Stimulated activated CD4-positive, alpha-beta T cell treated with anti-CD3 and anti-CD28 coated beads, Interleukin-4, amount 100 ng/mL, for 1 hour (primary cell): ENCODE measurements at places on chromosomes 7 and 10.

GRCh38 chr7:45203936-45204445 lies 46.4 kb downstream of the RAMP3 start:
- no peak for DNase-seq

GRCh38 chr7:149860821-149861727 lies 12.7 kb upstream of the ATP6V0E2 start:
- no peak for DNase-seq

DNA sequence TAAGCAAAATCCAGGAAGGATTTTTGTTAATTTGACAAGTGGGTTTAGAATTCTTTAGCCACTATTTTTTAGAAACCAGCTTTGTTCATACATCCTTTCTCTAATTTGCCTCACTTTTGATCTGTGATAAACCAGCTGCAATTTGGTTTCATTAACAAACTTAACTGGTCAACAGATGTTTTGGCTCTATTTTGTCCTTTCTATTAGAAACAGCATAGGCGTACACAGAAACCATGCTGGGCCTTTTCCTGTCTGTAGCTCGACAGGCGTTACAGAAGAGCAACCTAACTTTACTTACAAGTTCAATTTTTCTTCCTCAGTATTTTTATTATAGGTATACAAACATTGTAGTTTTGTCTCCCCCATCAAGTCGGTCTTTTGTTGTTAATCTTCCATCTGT lies 28.2 kb downstream of the KAT6B start:
- no peak for DNase-seq

DNA sequence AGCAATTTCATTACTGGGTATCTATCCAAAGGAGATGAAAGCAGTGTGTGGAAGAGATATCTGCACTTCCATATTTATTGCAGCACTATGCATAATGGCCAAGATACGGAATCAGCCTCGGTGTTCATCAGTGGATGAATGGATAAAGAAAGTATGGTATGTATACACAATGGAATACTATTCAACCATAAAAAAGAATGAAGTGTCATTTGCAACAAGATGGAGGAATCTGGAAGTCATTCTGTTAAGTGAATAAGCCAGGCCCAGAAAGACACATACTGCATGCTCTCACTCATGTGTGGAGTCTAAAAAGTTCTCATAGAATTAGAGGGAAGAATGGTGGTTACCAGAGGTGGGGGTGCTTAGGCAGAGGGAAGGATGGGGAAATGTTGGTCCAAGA lies 35.3 kb downstream of the CREM start:
- DNase-seq, result no peak

DNA sequence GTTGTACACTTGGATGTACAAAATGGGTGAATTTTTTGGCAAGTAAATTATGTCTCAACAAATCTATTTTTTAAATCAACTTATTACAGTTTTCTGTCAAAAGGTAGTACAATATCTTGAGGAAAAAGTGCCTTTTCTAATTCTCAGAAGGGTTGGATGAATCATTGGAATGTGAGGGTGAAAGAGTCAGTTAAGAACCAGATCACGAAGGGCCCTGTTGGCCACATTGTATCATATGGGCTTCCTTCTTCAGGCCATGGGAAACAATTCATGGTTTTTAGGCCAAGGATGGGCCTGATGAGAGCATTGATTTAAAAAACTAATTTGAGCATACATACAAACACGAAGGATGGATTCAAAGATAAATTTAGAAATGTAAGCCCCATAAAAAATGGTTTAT lies 503.7 kb downstream of the TNS3 start:
- DNase-seq, result no peak

- peak; percentile 70 for DNase-seq
Observed at GRCh38 chr7:148262721-148263229, 327.8 kb upstream of the C7orf33 start.

DNA sequence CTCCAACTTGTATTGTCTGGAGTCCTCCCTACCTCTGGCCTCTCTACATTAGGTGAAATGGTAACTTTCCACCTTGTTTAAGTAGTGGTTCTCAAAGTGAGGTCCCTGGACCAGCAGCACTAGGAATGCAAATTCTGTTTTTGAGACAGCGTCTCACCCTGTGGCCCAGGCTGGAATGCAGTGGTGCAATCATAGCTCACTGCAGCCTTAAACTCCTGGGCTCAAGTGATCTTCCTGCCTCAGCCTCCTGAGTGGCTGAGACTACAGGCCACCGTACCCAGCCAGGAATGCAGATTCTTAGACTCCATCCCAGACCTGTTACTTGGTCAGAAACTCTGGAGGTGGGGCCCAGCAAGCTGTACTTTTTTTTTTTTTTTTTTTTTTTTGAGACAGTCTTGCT lies 6.8 kb upstream of the TBL2 start:
- DNase-seq, result no peak

DNA sequence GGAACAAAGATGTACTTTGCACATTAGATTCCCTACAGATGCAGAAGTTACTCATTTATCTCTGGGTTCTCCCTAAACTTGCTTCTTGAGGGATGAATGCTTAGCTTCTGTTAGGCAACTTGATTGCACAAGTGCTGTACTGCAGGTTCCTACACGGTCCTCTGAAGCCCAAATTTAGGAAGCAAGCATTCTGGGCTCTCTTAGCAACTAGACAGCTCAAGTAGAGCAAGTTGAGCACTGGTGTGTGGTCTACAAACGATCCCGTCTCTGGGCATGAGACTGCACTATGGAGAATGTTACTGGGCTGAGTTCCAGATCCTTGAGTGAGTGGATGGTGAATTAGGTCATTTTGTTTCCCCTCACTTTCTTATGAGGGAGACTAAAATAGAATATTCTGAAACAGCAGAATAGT lies 14.3 kb downstream of the SEMA3D start:
- no peak for DNase-seq

DNA sequence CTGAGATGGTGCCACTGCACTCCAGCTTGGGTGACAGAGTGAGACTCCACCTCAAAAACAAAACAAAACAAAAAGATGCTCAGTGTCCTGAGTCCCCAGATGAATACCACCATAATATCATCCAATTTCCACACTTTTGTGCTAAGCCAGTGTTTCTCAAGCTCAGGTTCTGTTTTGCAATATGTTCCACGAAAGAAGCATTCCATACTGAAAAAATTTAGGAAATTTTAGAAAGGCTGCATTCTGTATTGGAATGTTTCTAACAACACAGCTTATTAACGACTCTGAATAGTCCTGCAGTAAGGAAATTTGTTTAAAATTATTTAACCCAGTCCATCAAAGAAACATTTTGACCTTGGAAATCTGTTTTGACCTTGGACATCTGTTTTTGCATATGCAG lies 142.4 kb downstream of the EPC1 start:
- DNase-seq, result no peak

GRCh38 chr10:127548022-127548421 lies 1.1 kb upstream of the NPS start:
- DNase-seq, result no peak

DNA sequence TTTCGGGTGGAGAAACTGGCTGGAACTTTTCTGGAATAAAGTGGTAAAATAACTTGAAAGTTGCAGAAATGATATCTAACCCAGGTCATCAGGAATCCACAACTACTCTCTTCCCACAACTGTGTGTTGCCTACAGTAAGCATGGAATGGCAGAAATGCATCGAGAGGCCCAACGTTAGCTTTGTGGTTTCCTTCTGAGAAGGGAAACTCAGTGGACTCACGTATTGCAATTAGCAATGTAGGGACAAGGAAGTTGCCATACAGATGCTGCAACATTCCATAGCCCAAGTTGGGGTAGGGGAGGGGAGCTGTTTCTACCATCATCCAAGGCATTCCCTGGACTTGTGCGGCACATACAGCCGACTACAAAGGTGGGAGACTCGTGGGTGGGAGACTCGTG lies 1.9 kb downstream of the PON1 start:
- no peak for DNase-seq

DNA sequence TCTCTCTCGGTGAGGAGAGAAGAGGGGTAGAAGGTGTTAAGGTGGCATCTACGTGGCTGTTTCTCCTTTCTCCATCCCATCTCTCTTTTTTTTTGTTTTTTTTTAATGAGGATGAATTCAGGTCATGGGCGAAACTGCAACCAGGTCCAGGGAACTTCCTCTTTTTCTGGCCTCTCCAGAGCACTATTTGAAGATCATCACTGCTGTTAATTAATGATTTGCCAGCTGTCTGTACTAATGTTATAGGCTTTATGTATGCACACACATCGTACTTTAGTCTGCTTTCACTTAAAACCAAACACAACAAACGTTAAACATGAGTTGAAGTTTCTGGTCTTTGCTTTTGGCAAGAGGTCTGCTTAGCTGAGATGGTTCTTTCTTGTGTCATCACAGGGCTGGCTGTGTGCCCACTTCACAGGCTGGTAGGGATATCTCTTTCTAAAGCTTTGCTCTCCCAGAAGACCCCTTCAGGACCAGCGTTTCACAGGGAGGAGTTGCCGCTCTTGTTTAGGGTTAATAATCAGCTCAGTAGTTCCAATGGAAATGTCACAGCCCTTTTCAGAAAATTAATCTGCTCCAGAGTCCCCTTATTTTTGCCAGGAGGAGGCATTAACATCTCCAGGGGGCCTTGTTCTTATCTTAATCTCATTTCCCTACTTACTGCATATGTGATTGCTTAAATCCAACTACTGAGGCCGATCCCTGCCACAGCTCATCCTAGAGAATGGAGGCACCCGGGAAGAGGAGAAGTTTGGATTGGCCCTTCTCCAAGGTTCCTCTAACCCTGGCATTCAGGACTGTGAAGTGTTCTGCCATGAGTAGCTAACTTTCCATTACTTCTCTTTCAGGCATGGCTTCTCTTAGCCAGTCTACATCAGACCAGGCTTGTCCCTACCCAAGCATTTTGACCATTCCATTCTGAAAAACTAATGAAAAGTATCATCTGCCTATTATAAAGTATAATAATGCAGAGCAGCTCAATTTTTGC lies 273.9 kb upstream of the NFE2L3 start:
- DNase-seq, result no peak

DNA sequence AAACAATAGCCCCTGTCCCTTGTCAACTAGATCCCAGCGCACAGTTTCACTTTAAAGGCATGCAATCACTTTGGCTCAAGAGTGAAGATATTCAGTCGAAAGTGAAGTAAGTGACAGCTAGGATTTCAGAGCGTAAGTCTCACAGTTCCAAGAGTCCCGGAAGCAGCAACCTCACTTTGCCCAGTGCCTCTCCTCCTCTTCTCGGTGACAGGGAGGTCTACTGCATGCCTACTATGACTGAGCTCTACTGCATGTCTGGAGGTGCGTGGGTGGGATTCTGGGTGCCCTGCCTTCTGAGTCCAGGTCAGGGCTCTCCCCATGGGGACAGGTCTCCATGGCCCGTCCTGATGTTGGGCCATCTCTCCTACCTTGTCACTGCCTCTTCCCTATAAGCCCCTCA lies 17.0 kb downstream of the PRKCQ start:
- peak; percentile 36 for DNase-seq

DNA sequence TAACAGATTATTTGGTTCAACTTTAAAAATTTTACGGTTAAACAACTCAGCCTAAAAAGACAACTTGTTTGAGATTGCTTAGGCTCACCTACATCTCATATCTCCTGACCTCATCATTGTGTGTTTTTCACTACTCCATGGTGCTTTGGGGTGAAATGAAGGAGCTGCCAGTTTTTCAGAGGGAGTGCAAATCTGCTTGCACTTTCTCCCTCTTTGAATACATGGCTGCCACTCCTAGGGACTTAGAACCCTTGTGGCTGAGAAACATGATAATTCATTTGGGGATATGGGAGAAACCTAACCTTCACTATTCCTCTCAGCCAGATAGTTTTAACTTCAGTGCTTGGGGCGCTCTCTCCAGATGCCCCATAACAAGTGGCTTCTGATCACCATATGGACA lies 2.7 kb downstream of the CCSER2 start:
- no peak for DNase-seq

- no peak for DNase-seq
Observed at GRCh38 chr10:4006858-4007257, 221.8 kb upstream of the KLF6 start.

DNA sequence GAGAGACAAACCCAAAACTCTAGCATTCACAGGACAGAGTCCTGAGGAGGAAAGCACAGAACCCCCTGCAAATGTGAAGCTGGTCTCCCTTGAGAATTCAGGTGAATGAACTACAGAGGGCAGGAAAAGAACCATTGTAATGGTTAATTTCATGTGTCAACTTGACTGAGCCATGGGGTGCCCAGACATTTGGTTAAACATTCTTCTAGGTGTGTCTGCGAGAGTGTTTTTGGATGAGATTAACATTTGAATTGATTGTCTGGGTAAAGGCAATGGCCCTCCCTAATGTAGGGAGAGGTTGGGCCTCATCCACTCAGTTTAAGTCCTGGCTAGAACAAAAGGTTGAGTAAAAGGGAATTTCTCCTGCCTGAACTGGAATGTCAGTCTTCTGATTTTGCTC lies 15.7 kb upstream of the CDK1 start:
- no peak for DNase-seq

DNA sequence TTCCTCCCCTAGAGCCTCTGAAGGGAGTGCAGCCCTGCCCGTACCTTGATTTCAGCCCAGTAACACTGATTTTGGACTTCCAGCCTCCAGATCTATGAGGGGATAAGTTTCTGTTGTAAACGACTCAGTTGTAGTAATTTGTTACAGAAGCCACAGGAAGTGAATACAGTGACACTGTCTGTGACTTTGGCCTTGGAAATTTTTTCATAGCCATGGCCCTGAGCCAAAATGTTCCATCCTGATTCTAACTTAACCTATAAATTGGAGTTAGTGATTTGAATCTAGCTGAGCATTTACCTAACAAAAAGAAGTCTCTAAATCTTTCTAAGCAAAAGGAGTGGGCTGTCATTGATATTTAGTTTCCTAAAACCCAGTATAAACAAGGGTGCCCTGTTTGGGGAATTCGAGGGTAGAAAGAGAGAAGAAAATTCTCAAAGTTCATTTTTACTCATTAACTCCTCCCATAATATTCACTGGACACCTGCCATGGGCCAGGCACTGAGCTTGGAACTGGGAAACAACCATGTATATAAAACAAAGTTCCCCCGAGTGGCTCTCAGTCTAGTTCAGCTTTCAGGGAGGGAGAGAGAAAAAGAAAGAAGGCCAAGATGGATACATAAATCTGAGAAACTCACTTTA lies 162.3 kb downstream of the SKIDA1 start:
- no peak for DNase-seq

DNA sequence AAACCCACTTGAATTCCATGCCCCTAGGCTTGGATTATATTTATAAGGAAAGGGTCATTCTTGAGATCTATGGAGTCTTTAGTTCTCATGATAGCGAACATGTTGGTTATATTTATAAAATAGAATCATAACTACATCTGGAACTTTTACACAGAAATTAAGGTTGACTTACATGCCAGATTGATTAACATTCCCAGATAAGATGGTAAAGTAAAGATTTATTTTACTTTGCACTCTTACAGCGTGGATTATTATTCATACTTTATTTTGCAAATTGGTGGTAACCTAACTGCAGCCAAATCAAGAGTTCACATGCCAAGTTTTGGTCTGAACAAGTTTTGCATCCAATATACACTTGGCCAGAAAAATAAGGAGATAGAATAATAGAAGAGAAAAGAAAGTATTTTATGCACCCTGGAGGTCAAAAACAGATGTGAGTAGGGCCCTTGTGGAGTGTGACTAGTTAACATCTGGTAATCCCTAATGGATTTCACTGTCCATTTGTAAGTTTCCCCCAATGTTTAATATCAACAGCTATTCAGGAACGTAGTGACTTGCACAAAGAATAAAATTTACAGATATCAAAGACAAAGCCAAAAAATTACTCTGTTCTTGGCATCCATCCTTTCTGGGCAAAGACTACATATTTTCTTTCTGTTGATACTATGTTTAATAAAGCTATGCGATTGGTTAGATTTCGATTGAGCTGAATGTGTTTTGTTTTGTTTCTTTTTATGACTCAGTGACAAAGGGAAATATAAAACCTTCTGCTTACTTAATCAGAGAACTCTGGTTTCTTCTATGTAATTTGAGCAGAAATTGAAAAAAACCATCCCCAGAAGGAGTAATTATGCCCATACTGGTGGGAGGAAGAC lies 10.1 kb upstream of the TMEM26 start:
- no peak for DNase-seq
